ENCODE measurements at places on chromosomes 13 and 19. TPM values are rescaled to one million over a fixed set of nuclear protein-coding genes. Genes with fewer than 3 reads are reported as not detected.

DNA sequence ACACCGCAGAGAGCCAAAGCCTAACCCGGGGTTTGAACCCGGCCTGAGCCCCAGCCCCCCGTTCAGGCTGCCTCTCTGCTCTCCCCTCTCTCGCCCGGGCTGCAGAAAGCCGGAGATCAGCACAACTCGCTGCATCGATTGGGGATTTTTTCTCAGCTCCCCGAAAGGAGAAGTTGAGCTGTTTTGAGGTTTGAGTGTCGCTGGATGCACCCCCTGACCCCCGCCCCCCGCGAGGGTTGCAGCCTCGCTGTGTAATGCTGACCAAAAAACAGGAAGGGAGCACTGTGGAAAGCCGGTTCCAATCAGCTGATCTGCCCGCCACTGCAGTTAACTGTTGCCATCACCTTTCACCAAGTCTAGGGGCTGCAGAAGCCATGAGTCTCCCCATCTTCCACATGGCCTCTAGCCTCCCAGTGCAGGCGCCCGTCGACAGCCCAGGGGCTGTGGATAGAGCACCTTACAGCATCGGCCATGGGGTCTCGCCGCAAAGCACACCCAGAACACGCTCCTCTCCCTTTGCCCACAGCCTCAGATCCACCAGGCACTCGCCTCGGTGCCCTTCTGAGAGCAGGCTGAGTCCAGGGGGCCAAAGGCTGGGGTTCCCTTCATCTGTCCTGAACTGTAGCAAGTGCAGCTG is 34.5 kb downstream of the MYO9B start:
- H3K4me1 ChIP-seq = peaks cover 11% of the 10 kb centered on the region
- H3K36me3 ChIP-seq = no peaks in the 10 kb centered on the region
- no peak for DNase-seq
- H3K27ac ChIP-seq = no peak overlapping the region

- H3K27ac ChIP-seq = no peak overlapping the region
- peaks cover 7% of the 10 kb centered on the region for H3K4me1 ChIP-seq
- H3K27me3 ChIP-seq = peaks cover 68% of the 10 kb centered on the region
- H3K36me3 ChIP-seq = no peaks in the 10 kb centered on the region
Observed at GRCh38 chr13:99960663-99961311, 10.8 kb downstream of the ZIC5 start.

Gene SIGLEC12
- not detected for total RNA-seq

DNA sequence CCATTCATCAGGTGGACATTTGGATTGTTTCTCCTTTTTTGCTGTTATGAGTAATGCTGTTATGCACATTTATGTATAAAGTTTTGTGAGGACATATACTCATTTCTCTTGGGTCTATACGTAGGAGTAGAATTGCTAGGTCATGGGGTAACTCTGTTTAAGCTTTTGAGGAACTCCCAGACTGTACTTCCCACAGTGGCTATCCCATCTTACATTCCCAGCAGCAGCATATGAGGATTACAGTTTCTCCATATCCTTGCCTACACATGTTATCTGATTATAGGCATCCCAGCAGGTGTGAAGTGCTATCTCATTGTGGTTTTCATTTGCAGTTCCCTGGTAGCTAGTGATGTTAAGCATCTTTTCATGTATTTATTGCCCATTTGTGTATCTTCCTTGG is 5.9 kb downstream of the ZSCAN22 start:
- H3K36me3 ChIP-seq = peaks cover 13% of the 10 kb centered on the region
- no peaks in the 10 kb centered on the region for H3K27me3 ChIP-seq
- DNase-seq = no peak
- H3K27ac ChIP-seq = no peak overlapping the region

DNA sequence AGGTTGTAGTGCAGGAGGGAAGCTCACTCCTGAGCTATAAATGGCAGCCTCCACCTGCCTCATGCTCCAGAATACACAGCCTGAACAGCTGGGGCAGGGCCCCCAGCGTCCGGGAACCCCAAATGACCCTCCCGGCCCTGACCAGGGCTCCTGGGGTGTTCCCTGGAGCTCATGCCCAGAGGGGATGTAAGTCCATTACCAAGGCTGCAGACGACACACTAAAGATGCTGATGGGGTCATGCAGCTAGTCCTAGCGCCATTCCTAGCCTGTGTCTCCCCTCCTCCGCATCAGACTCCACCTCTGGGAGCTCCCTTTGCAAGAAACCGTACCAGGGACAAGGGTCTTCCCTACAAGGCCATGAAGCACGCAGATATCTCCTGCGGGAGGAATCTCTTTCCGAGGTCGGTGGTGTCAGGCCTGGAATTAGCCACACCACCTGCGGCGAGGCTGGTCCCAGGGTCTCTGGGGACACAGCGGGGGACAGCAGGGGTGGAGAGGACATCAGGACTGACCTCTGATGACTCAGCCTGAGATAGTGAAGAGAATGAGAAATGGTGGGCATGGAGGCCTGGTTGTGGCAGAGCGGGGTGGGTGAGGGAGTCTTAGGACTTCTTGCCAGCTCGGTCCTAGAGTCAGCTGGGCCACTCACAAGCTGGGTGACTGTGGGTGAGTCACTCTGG is 11.9 kb upstream of the TPM4 start:
- H3K27ac ChIP-seq = no peak overlapping the region
- no peak overlapping the region for H3K4me3 ChIP-seq
- no peak for DNase-seq
- no peaks in the 10 kb centered on the region for H3K27me3 ChIP-seq

Gene ZNF429
- total RNA-seq = 2.4 TPM

Gene CATSPERD
- not detected for total RNA-seq

GRCh38 chr13:35225582-35225981 is 250.9 kb downstream of the MAB21L1 start:
- no peaks in the 10 kb centered on the region for H3K4me1 ChIP-seq
- H3K4me3 ChIP-seq = no peak overlapping the region
- H3K36me3 ChIP-seq = no peaks in the 10 kb centered on the region

DNA sequence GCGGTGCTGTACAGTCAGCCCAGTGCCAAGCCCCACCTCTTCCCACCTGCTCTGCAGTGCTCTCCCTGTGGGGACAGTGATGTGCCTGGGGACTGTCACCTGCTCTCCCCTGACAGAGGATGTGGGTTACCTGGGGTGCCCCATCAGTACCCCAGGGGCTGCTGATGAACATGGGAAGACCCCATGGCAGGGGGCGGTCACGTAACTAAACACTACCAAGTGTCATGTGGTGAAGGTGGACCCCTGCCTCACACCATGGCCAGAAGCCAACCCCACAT is 12.7 kb downstream of the KDM4B start:
- peaks cover 2% of the 10 kb centered on the region for H3K36me3 ChIP-seq
- no peaks in the 10 kb centered on the region for H3K27me3 ChIP-seq
- H3K27ac ChIP-seq = no peak overlapping the region
- no peak overlapping the region for H3K4me3 ChIP-seq

Gene PTH2
- total RNA-seq = not detected

Gene RFPL4AL1
- total RNA-seq = not detected

DNA sequence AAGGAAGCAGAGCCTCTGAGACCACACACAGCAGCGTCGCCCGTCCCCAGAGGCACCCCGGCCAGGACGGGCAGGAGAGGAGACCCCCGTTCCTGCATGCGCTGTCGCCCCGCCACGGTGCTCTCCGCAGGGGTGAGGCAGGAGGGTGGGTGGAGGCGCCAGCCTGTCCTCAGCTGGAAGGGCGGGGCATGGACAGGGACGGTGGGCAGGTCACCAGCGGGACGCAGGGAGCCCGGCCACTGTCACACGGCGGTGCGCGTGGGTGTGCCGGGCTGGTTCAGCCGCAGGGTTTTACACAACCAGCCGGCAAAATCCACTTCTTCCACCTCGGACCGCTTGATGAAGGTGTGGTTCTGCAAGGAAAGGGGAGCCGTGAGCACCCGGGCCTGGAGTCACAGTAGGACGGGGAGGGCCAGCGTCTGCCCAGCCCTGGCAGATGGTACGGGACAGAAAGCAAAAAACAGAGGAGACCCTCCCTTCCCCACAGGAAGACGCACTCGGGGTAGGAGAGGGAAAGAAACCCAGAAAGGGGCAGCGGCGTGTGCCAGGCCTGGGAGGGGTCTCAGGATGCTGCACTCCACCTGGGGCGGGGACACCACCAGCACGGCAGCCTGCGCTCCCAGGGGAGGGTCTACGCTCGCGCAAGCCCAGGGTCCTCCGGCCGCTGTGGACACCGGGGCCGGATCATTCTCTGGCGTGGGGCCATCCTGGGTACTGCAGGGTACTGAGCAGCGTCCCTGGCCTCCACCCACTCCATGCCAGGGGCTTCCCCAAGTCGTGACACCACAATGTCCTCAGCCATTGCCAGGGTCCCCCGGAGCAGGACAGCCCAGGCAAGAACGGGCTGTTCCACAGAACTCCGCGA is 23.9 kb upstream of the ZBTB7A start:
- no peaks in the 10 kb centered on the region for H3K4me1 ChIP-seq
- H3K4me3 ChIP-seq = no peak overlapping the region
- H3K27ac ChIP-seq = no peak overlapping the region
- H3K36me3 ChIP-seq = peaks cover 27% of the 10 kb centered on the region
- DNase-seq = no peak

Gene ZNF556
- total RNA-seq = not detected

GRCh38 chr13:112938680-112939079 is 30.3 kb upstream of the MCF2L start:
- no peak for DNase-seq
- H3K27ac ChIP-seq = no peak overlapping the region
- no peaks in the 10 kb centered on the region for H3K36me3 ChIP-seq
- peaks cover 4% of the 10 kb centered on the region for H3K4me1 ChIP-seq

Gene FFAR3
- total RNA-seq = not detected

Gene UQCR11
- total RNA-seq = 223 TPM

- H3K27ac ChIP-seq = no peak overlapping the region
- H3K4me3 ChIP-seq = no peak overlapping the region
- no peaks in the 10 kb centered on the region for H3K4me1 ChIP-seq
- H3K36me3 ChIP-seq = no peaks in the 10 kb centered on the region
Observed at GRCh38 chr19:49727217-49728030, 35.7 kb downstream of the TSKS start.

Gene TRPM4
- 40.6 TPM for total RNA-seq
